A549 (cell line): ENCODE measurements at places on chromosomes 3 and 15. TPM values are rescaled to one million over a fixed set of nuclear protein-coding genes. Genes with fewer than 3 reads are reported as not detected.
A peak's percentile ranks its signal among the peaks of the same experiment; 100 is the strongest.

DNA sequence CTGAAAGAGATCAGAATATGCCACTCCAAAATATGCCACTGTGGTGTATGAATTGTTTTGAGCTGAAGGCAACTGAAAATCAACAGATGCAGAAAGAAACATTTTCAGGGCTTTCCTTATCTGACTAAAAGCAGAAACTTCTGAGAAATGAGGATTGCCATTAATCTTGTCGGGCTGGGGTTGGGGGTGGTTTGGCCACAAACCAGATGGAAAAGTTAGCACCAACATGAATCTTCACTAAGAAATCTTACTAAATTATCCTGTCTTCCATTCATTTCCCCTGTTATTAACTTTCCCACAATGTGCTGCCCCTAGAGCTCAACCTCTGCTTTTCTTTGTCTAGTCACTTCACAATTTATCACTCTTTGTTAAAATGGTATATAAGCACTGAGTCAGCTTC lies 229.9 kb upstream of the GADL1 start:
- DNase-seq = no peak

DNA sequence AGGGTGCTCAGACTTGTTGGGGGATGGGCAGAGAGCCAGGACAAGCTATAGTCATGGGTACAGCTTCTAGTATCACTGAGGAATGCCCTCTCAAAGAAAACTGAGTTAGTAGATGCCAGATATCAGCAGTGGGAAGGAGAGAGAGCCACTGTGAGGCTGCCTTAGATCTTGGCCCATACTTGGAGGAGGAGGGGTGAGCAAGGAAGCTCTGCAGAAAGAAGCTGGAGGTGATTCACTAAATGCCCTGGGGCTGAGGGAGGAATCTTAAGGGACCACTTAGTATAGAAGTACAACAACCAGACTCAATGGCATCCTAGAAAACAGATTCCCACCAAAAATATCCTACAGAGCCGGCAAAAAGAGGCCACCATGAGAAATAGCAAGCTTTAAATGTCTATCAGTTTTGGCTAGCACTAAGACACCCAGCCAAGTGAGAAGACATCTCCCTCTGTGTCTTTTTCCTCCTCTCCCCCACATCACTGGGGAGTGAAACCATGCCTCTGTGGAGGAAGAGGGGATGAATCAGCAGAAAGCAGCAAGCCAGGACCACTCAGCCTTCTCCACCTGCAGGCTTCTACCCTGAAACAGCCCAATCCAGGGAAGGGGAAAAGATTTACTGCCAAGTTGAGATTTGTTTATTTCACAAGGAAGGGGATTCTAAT lies 282.5 kb upstream of the STT3B start:
- DNase-seq = no peak

GRCh38 chr3:34678575-34678974 lies 880.1 kb downstream of the PDCD6IP start:
- no peak for DNase-seq

DNA sequence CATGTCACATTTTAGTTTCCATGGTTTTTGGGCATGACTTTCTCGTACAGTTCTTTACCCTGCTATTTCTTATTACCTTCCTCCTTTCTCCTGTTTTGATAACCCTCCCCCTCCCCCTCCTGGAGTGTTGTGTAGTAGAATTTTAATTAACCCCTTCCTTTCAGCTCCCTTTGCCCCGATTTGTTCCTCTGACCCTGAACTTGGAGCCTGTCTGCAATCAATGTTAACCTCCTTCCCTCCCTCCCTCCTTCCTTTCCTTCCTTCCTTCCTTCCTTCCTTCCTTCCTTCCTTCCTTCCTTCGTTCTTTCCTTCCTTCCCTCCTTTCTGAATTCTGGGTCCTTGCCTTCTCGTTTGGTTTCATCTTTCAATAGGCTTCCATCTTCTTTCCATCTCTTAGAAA lies 90.4 kb downstream of the ECT2 start:
- no peak for DNase-seq

DNA sequence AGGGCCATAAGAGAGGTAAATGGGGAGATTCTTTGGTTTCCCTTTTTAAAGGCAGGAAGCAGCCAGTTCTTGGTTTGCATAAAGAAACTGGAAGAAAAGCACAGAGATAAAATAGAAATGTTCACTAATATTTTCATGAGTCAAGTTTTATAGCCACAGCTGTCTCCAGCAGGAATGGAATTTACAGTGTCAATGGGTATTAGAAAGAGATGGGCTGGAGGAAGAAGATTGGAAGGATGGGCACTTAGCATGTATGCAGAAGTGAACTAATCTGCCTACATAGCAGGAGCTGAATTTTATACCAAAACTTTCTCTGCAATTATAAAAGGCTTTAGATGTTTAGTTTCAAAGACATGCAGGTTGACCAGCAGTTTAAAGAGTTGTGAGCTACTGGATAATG lies 521.9 kb upstream of the GOLIM4 start:
- no peak for DNase-seq

DNA sequence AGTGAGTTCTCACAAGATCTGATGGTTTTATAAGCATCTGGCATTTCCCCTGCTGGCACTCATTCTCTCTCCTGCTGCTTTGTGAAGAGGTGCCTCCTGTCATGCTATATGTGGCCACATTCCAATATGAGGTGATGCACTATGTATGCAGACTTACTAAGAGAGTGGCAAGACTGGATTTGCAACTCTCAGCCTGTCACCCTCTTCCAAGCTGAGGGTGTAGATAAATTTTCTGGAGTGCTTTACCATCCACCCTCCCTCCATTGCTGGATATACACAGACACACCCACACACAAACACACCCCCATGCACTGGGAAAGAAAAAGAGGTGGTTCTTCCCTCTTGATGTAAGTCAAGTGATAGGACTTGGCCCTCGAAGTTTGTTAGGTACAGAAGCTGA lies 30.2 kb upstream of the CHMP2B start:
- DNase-seq = no peak

- DNase-seq = no peak
These were observed 45.6 kb downstream of the FNDC3B start for GRCh38 chr3:172084871-172085556.

GRCh38 chr15:53588773-53589172 lies 170.7 kb downstream of the WDR72 start:
- DNase-seq = peak; percentile 25

GRCh38 chr3:39388741-39389248 lies 5.6 kb downstream of the SLC25A38 start:
- DNase-seq = no peak

DNA sequence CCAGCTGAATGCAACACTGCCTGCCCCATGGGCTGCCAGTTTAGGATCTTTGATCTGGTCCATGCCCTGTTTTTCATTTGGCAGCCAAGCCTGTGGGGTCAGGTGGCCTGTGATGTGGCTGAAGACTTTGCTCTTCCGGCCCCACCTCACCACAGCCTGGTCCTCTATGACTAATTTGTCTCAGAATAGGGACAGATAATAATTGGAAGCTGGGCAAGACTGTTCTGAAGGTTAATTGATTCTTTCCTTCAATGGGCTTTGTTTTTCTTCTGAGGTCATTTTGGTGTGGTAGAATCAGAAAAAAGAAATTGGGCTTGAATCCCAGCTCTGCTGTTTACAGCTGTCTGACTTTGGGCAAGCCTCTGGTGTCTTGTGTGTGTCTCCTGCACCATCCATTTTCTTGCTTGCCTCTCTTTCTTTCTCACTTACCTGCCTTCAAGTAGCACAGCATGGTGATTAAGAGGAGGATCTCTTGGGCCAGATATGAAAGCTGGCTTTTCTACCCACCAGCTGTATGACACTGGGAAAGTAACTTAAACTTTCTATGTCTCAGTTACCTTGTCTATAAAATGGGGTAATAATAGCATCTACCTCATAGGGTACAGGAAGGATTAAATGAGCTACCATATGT lies 24.2 kb downstream of the ABHD2 start:
- DNase-seq = no peak

- DNase-seq = peak; percentile 21
These were observed 247 bp downstream of the FETUB start for GRCh38 chr3:186640473-186640818.

DNA sequence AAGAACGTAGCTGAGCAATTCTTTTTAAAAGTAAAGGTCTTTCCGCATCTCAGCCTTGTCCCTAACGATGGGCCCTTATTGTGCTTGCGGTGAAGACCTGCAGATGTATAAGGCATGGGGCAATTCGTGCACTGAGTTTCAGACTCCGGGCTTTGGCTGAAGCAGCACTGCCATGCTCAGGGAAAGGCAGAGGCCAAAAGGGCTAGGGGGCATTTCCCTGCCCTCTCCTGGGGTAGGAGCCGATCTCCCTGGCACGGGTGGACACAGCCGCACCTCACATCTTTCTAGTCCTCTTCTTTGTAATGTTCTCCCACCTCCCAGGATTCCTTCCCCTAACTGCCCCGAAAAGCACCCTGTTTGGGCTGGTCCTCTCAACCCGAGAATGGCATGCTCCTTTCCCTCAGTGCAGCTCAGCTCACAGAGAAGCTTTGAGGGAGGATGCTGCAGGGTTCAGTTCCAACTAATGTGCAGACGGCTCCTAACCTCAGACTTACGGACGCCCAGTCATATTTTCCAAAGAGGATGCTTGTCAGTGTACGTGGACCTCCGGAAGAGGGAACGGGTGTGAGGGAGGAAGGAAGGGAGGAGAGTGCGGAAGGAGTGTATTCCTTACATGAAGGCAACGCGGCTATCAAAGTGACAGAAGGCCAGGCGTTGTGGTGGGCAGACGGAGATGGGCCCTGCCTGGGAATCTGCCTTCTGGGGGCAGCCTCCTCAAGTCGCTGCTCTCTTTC lies 61.2 kb downstream of the SYNM start:
- no peak for DNase-seq

DNA sequence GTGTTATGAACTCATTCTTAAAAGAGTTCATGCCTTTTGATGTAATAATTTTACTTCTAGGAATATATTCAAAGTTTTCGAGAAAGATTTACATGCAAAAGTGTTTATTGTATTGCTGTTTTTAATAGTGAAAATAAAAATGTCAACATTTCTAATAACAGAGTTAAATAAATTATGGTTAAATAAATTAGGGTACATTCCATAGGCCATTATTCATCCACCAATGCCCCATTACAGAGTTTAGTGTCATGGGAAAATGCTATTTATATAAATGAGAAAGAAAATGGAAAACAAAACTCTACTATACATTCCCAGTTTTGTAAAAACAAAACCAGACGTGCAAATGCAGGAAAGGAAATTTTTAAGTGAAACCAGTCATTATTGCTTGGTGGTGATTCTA lies 538.1 kb upstream of the TBL1XR1 start:
- DNase-seq = no peak

GRCh38 chr15:85757939-85758654 lies 36.6 kb downstream of the KLHL25 start:
- no peak for DNase-seq

GRCh38 chr3:28575746-28576613 lies 227.4 kb upstream of the AZI2 start:
- no peak for DNase-seq

DNA sequence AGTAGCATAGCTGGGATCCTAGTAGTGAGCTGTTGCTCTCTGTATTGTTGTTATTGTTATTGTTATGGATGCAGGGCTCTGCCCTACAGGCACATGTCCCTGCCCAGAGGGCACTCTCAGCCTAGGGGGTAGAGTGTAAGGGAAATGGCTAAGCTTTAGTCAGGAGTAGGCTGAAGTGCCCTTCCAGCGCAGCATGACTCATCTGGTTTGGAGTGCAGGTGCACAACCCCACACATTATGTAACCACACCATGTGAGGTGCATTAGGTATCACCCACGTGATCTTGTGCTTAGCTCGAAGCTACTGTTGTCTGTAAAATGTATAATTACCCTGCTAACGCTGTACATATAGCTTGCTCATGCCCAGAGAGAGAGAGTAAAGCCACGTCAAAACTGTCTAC lies 48.3 kb upstream of the TIPARP start:
- DNase-seq = no peak

DNA sequence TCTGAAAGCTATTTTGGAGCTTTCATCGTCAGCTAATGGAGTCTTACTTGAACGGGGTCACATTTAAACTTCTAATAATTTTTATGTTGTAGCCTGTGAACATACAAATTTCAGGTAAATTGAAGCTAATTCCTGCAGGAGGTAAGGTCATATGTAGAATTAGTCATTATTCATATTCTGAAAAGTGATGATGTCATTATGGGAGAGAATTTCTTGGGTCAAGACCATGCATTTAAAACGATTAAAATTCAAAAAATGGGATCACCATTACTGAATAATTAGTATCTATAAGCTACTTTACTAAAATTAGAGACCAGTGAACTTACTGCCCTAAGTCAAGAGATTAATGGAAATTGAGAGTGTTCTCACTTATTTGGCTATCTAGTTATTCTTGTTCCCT lies 120.4 kb downstream of the CHL1 start:
- no peak for DNase-seq

DNA sequence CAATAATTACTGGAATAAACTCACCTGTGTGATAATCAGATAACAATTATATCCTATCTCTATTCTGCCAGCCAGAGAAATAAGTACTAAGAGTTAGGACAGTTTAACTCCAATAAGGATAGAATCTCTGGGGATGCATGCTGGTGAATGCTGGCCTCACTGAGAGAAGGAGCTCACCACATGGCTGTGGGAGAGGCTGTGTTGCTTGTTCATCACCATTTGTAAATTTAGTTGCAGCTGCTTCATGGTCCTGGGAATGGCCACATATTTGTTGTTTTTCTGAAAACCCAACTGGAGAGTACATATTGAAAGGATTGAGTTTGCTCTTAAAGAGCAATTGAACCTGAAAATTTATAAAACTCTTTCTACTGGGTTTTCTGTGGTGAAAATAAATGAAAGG lies 207.3 kb downstream of the NECTIN3 start:
- no peak for DNase-seq

Gene CPN2
- not detected in 3 replicates for polyA plus RNA-seq

Gene C3orf85
- polyA plus RNA-seq = not detected in 3 replicates

Gene CNTN4
- polyA plus RNA-seq = not detected in 3 replicates

Gene LEKR1
- polyA plus RNA-seq = 0.89 to 1.3 TPM (median 1.2 TPM) in 3 replicates

Gene CCDC54
- not detected in 3 replicates for polyA plus RNA-seq

Gene ULK4
- polyA plus RNA-seq = 4.4 to 5.6 TPM (median 4.9 TPM) in 3 replicates

Gene RBP2
- polyA plus RNA-seq = not detected in 3 replicates

Gene LDHAL6B
- polyA plus RNA-seq = not detected in 3 replicates

Gene WDR49
- polyA plus RNA-seq = not detected in 3 replicates

Gene TMC3
- not detected in 3 replicates for polyA plus RNA-seq

Gene SRPRB
- polyA plus RNA-seq = 41.9 to 54.7 TPM (median 45.6 TPM) in 3 replicates

Gene CCRL2
- polyA plus RNA-seq = not detected in 3 replicates

Gene FBXW12
- polyA plus RNA-seq = not detected in 3 replicates

Gene SLC22A13
- 0.08 to 0.16 TPM (median 0.13 TPM) in 3 replicates for polyA plus RNA-seq

Gene SCAANT1
- not detected in 3 replicates for polyA plus RNA-seq
